Activated CD4-positive, alpha-beta memory T cell treated with anti-CD3 and anti-CD28 coated beads, Interleukin-2, amount 10 ng/mL, durations not matched to agents 7 days and 5 days (primary cell): ENCODE measurements at places on chromosomes 11 and 22. TPM values are rescaled to one million over a fixed set of nuclear protein-coding genes. Genes with fewer than 3 reads are reported as not detected.

Gene NRXN2
- 0.08 TPM for total RNA-seq

DNA sequence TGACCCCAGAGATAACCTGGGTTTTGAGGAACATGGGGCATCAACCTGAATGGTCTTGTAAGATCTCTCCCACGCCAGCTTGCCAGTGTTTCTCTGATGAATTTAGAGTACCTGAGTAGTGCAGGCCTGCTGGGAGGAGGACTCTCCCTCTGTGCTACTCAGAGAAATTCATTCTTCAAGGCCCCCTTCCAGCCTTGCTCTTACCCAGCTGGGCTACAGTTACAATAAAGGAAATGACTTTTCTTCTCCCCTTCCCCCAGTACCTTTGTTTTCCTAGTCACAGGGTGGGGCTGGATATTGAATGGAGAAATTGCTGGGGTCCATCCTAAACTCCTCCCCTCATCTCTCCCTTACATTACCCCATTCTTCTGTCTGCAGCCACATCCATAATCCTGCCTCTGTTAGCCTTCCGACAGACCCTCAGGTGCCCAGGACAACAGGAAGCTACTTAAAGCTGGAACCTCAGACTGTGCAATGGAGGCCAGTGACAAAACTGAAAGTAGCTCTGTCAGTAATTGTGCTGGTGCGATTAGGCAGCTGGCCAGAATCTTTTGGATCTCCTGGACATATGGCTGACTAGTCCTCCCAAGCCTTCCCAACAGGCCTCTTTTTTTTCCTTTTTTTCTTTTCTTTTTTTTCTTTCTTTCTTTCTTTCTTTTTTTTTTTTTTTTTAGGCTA, 17.4 kb downstream of the LIMK2 start:
- no peak for DNase-seq

- DNase-seq = no peak
Observed at GRCh38 chr11:66881927-66882452, 25.1 kb downstream of the LRFN4 start.

GRCh38 chr11:71994786-71995185, 3.9 kb upstream of the IL18BP start:
- DNase-seq = no peak

GRCh38 chr11:45412051-45412471, 125.9 kb upstream of the SYT13 start:
- DNase-seq = no peak

DNA sequence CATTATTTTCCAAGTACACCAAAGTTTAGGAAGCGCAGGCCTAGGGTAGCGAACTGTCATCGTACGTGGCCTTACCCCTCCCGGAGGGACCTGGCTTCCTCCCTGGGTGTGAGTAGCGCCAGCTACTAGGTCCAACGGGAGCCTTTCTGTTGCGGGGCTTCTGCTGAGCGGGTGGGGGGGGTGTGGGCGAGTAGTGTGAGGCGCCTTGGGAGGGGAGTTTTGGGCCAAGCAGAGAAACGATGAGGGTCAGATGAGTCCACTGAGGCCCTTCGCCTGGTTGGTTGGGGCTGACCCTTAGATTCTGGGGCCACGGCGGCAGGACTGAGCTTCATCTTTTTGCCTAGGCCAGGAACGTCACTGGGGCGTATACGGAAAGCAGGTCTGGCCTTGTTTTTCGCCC, 868 bp downstream of the TEF start:
- DNase-seq = no peak
